ENCODE measurements at places on chromosomes 4 and X.

DNA sequence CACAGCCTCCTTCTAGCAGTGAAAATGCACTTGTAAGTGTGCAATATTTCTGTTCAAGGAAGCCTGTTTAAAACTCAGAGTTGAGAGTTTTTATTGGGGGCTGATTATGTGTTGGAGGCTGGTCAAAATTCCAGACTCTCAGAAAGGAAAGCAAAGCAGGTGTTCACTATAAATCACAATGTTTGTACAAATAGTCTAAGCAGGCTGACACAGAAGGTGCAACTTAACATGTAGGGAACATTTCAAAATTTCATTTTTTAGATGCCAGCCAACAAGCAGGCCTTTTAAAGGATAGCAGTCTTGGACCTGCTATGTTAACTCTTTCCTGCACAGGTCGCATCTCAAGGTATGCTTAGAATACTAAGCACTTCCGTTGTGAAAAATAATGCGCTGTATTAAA, 112.3 kb upstream of the IL13RA1 start:
- no peak for DNase-seq

GRCh38 chr4:110200689-110201088, 2.3 kb upstream of the ELOVL6 start:
- no peak for DNase-seq

DNA sequence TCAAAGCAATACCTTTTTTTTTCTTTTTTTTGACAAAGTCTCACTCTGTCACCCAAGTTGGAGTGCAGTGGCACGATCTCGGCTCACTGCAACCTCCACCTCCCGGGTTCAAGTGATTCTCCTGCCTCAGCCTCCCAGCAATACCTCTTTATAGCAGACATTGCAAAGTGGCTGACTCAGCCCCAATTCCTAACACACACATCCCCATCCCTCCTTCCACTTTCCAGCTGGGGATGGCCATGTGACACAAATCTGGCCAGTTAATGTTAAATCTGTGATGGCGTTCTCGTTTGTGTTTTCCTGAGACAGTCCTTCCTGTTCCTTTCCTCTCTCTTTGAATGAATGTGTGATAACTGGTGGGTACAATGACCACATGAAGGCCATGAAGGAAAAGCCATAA, 276.2 kb upstream of the KLF3 start:
- no peak for DNase-seq

DNA sequence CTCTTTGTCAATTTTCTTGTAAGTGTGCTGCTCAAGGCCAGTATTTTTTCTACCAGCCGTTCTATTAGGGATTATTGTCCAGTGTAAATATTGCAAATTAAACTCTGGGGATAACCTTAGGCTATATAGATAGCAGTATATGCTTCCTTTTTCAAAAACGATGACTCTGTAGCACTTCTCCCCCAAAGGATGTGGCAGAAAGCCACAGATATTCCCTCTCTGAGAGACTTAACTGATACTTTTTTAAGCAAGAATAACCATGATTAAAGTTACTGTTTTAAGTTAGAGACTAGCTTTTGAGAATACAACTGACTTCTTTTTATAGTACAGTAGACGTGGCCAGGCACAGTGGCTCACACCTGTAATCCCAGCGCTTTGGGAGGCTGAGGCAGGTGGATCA, 130.0 kb downstream of the FHIP1A start:
- no peak for DNase-seq

- no peak for DNase-seq
These were observed 437.3 kb upstream of the NDST3 start for GRCh38 chr4:117596917-117597480.

DNA sequence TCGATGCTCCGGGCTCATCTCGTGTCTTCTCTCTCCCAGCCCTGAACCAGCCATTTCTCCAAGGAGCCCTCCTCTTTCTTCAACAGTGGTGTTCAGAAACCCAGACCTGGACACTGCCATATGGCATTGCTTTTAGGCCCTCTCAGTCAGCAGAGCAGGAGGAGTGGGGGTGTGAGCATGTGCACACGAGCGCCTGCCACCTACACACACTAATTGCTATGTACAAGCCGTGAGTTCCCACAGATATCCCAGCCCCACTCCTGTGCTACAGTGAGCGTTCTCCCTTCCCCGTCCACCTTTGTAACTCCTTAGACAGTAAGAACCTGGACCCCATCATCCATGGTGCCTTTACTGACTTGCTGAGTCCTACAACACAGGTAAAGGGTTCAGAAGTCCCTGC, 53.8 kb downstream of the TNIP2 start:
- DNase-seq: no peak
